ENCODE measurements at places on chromosomes 1 and 21.

DNA sequence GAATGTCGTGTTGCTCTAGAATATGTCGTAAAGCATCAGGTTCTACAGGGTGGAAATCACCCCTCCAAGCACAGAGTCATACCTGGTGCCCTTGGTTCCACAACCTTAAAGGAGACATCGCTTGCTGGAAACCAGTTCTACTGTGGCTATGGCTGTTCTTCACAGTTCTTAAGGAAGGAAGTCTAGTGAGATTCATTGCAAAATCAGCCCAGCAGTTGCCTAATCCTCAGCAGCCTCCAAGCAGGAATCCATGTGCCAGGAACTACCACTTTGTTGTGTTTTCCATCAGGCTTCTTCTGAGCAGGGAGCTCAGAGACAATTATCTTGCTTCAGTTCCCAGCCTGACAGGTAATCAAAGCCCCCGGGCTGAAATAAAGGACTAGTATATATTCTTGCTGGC, 45.0 kb upstream of the SLC35F3 start:
- DNase-seq, result no peak

GRCh38 chr1:202264726-202265125, 71.1 kb downstream of the LGR6 start:
- no peak for DNase-seq

DNA sequence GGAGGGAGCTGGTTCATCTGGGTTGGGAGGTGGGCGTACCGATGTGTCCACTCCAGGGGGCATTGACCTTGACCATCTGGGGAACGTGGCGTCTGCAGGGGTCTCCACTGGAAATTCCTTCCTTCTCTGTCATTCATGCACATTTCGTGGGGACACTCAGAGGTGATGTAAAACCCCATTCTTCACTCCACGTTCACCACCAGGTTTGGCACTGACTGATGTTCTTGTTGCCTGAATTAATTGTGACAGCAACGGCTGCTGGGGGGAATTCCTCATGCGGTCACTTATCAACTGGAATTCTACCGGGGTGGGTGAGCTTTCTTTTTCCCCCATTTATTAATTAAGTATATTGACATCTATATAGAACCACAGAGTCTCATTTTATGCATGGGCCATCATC, 18.1 kb upstream of the POFUT2 start:
- no peak for DNase-seq

DNA sequence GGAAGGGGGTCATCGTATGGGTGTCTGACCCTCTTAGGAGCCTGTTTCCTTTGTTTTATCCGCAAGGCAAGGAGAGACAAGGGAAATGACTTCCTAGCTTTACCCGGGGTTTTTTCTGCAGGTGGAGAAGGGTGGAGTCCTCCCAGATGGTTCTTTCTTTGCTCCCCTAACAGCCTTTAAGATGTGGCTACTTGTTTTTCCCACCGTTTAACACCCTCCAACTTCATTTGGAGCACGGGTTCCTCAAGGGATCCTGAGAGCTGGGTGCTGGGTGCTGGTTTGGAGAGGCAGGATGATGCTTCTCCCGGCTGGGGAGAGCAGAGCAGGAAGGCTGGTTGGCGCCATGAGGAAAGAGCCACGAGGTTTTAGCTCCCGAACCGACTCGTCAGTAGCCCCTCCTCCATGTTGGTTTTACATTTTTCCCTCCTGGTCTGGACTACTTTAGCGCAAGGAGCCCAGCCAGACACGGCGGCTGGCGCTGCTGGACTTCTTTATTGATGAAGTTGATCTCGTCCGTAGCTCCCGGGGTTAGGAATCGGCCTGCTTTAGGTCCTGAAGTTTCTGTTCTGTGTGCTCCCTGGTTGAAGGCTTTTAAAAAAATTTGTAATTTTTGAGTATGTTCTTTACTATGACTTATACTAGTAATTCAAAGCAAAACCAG, 1.4 kb downstream of the UCK2 start:
- peak; percentile 76 for DNase-seq

DNA sequence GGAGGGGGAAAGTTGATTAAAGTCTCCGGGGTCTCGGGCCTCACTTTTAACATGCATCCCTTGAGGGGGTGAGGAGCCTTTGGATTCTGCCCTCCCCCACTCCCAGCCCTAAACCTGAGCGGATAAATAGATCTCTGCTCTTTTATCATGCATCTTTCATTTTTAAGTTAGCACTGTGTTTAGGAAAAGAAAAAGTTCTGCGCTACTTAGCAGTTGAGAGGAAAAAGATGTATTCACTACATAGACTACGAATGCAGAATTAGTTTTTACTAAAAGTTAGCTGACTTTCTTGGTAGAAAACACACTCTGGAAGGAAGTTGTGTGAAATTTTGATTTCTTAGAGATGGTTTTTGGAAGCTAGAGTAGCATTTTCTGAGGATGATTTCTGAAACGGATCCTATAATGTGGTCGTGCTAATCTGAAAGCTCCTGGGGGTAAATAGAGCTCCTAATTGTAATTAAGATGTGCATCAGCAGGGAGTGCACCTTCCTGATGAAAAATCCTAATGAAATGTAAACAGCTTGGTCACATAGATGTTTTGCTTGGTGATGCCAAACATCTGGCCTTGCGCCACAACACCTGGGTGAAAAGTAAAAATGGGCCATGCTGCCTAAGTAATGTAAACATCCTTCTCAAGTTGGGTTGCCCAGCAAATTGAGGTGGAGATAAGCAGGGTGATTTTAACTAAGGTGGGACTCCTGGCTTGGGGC, 1.8 kb downstream of the ROR1 start:
- DNase-seq, result no peak

DNA sequence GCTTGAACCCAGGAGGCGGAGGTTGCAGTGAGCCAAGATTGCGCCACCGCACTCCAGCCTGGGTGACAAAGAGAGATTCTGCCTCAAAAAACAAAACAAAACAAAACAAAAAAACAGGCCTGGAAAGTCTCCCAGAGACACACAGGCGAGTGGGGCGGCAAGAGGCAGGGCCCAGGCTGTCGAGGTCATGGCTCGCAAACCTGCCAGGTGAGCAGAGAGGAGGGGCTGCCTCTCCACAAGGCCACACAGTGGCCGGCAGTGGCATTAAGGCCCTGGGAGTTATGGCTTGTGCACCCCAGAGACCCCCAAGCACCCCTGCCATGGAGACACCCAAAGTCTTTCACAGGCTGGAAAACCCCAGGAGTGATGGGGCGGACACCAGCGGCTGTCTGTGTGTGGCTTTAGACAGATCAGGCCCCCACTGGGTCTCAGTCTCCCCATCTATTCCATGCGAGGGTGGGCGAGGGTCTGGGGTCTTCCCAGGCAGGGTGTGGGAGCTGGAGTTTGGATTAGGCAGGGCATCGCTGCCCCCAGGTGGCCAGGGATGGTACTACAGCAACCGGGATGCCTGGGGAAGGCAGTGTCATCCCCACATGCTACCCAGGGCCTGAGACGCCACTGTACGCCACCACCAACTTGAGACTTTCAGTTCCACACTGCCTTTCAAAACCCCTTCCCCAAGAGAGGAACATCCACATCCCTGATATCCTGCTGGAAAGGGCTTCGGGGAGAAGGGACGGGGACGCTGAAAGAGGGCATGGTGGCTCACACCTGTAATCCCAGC, 7.3 kb upstream of the CTRC start:
- no peak for DNase-seq

- DNase-seq, result no peak
Observed at GRCh38 chr1:93344886-93345632, 648 bp upstream of the DR1 start.

DNA sequence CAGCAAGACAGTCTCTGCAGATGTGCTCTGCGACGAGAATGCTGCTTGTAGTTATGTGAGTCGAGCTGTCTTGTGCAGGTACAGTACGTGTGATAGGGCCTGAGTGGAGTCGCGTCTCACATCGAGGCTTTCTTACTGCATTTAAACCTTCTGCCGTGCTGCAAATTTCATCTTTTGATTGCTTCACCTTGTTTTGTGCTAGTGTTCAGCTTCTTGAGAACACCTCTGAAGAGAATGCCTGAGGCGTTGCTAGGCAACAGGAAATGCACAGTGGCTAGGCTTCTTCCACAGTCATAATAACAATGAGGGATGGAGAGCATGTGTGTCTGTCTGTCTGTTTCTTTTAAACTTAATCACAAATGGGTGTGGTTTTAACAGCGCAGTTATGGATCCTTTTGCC, 52.9 kb downstream of the MRPS6 start:
- no peak for DNase-seq

GRCh38 chr1:56135069-56135863, 444.1 kb downstream of the PLPP3 start:
- DNase-seq, result no peak

GRCh38 chr1:184492536-184492935, 105.7 kb downstream of the C1orf21 start:
- no peak for DNase-seq

DNA sequence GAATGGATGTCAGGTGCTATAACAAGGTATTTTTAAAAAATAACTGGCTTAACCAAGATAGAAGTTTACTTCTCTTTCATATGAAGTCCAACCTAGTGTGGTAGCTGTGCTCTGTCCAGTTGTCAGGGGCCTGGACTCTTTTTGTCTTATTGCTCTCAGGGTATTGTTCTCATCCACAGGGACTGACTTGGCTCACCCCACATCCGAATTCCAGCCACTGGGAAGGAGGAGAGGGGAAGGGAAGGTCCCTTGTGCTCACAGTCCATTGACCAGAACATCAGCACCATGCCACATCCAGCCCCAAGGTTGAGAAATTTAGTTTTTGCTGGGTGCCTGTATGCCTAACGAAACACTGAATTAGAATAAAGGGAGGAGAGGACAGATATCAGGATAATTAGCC, 8.7 kb downstream of the EEIG2 start:
- no peak for DNase-seq

DNA sequence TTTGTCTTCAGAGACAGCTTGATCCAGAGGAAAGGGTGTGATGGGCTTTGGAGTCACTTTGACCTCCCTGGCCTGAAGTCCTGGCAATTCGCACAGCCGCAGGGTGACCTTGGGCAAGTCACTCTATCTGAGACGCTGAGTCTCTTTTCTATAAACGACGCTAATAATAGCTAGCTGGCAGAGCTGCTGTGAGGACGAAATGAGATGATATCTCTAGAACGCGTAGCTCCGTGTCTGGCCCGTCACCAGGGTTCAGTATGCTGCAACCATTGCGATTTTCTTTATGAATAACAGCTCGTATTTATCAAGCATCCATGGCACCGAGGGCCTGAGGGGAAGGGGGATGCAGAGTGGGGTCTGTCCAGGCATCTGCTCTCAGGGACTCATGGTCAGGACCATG, 58.7 kb downstream of the IGSF21 start:
- no peak for DNase-seq

GRCh38 chr1:203906932-203907331, 45.5 kb downstream of the SNRPE start:
- DNase-seq, result peak; percentile 66

GRCh38 chr21:44875316-44875700, 1.8 kb upstream of the PTTG1IP start:
- DNase-seq, result no peak

DNA sequence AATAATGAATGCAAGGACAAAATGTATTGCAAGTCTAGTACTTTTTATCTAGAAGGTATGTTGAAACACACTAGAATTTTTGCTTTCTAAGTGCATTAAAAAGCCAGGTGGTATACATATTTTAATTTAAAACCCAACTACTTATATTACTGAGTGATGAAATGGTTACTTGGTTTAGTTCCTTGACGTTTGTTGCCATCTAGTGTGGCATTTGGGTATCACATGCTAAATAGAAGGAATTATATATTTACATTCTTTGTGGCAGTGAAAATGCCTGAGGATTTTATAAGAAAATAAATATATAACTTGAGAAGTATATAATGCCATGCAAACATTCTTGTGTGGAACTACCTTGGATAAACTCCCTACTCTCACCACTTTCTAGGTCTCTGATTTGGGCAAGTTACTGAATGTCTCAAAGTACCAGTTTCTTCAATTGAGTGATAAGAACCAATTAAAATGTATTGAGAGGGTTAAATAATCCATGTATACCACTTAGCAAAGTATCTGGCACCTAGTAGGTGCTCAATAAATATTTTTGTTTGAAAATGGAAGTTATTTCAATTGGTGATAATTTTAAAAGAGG, 69.6 kb downstream of the SDCCAG8 start:
- peak; percentile 74 for DNase-seq

DNA sequence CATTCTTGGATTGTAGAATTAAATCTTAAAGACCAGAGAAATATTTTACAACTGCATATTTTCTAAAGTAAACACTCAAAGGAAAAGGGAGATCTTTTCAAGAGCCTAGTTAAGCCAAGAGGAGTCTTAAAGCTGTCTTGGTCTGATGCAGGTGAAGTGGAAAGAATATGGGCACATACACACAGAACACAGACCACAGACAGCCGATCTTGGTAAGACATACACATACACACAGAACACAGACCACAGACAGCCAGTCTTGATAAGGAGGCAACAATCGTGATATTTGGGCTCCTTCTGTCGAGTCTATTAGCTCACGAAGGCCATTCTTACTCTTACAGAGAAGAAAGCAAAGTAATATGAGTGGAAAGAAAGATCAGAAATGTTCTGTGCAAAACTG, 1153.9 kb upstream of the TMPRSS15 start:
- no peak for DNase-seq

- DNase-seq, result peak; percentile 26
Observed at GRCh38 chr21:46294647-46295176, 8.6 kb downstream of the YBEY start.

GRCh38 chr1:200670242-200671118, 773 bp upstream of the DDX59 start:
- DNase-seq, result no peak

DNA sequence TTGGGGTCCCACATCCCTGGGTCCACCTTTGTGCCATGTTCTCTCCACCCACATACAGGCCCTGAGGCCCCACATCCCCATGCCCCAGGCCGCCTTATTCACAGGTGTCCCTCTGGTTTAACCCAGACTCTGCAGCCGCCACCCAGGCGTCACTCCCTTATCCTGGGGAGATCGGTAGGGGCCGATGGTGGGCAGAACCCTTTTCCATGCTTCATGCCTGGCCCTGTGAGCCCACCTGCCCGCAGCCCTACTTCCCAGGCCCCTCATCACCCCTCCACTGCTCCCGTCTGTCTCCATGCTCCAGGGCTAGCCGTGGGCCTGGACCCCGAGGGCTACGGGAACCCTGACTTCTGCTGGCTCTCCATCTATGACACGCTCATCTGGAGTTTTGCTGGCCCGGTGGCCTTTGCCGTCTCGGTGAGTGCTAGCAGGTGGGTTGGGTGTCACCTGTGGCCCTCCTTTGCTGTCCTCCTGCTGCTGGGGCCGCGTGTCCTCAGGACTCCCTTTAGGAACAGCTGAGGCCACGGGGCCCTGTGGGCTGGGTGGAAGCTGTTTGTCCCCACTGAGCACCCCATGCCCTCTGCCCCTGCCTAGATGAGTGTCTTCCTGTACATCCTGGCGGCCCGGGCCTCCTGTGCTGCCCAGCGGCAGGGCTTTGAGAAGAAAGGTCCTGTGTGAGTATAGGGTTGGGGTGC, 12.2 kb downstream of the PSRC1 start:
- DNase-seq, result no peak

DNA sequence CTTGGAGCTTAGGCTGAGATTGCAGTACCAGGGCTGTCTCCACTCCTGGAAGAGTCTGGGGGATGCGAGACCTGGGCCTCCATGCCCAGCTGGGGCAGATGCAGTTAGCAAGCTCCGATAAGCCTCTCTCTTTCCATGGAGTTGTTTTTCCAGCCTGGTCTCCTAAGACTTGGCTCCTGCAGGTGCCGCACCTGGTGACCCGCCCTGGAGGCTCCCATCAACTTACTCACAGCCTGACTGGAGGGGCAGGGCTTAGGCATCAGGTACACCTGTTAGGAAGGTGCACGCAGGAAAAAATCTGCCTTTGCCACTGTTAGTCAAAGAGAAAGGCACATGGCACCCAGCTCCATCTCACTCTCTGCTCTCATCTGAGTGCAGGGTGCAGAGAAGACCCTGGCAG, 198.1 kb upstream of the TMEM51 start:
- DNase-seq, result no peak

GRCh38 chr1:245978915-245979314, 528.2 kb downstream of the SMYD3 start:
- no peak for DNase-seq
